ENCODE measurements at places on chromosomes 3 and 15.

DNA sequence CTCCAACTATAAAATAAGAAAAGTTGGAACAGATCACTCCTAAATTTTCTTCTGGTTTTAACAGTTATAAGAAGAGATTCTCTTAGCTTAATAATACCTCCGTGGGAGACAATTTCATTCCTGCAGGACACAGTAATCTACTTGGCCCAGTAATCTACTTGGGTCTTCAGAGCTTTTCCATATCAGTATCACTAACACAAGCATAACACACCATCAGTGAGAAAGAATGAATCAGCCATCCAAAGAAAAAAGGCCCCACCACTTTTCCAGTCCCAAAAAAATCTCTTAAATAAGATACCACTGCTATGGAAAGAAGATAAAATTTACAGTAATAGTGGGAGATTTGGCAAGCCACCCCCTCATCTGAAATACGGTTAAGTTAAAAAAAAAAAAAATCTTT, 20.2 kb downstream of the SIN3A start:
- no peak for DNase-seq

GRCh38 chr3:122772827-122773226, 20.8 kb downstream of the HSPBAP1 start:
- no peak for DNase-seq

DNA sequence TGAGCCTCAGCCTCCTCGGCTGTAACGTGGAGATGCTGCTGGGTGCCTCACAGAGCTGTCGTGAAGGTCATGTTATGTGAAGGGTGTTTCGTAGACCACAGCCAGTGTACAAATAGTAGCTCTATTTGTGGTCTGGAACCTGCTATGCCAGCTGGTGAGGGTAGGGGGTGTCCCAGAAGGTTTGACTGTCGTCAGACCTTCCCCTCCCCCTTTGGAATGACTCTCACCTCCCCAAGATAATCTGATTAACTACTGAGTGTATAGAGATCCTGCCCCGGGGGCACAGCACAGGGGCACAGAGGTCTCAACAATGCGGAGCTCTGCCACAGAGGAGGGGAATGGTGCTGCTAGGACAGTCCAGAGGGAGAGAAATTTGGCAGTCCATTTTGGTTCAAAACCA, 20.5 kb downstream of the FGD5 start:
- no peak for DNase-seq

GRCh38 chr3:177108648-177109047, 88.6 kb downstream of the TBL1XR1 start:
- no peak for DNase-seq

DNA sequence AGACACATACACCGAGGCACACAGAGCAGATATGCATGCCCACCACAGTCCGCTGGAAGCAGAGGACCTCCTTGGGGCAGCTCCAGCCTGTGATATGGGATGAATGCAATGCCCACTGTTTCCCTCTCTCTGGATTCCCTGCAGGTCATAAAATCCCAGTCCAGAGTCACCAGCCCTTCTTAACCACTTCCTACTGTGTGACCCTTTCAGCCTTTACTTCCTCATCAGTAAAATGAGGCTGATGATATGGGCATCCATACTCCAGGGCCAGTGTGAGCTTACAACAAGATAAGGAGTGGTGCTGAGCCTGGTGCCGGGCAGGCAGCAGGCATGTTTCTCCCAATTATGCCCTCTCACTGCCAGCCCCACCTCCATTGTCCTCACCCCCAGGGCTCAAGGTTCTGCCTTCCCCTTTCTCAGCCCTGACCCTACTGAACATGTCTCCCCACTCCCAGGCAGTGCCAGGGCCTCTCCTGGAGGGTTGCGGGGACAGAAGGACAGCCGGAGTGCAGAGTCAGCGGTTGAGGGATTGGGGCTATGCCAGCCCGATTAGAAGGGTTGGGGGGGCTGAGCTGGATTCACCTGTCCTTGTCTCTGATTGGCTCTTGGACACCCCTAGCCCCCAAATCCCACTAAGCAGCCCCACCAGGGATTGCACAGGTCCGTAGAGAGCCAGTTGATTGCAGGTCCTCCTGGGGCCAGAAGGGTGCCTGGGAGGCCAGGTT, at the start of gene GNAT1:
TSS of gene GNAT1 (plus strand) at position 675 of the 725 bp plus-strand sequence. CDS start 116 bp downstream, outside the sequence.
- no peak for DNase-seq

DNA sequence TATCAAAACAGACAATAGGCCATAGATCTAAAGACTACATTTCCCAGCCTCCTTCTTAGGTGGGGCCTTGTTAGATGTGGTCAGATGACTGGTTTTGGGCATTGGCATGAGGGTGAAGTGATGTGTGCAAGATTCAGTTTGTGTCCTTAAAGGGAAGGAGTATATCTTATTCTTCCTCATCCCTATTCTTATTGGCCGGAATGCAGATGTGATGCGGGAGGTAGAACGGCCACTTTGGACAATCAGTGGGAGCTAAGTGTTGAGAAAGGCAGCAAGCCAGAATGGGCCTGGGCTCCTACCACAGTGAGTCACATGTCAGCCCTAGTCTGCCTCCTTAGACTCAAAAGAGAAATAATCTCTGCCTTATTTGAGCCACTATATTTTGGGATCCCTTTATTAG, 89.8 kb upstream of the MEX3B start:
- DNase-seq, result no peak

All from hematopoietic multipotent progenitor cell treated with erythropoietin and hydrocortisone succinate and interleukin-3 and kit ligand, for 8 days (in vitro differentiated cells).